T-cell (primary cell): ENCODE measurements at places on chromosomes 5 and 9.

GRCh38 chr9:27154908-27155307 is 45.9 kb downstream of the TEK start:
- DNase-seq, result no peak

DNA sequence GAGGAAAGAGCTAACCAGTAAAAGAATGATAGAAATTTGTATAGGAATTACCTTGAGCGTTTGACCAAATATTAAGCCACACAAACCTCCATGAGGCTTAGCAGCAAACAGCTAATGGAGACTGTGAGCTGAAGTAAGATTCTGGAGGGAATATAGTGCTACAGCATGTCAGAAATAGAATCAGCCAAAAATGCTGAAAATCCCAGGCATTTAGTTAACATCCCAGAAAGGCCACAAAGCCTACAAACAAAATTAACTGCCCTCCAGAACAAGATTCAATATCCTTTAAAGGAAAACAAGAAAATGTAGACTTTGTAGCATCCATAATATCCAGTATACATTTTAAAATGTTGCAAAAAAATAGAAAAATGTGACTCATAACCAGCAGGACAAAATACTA is 257.8 kb upstream of the TUSC1 start:
- no peak for DNase-seq

DNA sequence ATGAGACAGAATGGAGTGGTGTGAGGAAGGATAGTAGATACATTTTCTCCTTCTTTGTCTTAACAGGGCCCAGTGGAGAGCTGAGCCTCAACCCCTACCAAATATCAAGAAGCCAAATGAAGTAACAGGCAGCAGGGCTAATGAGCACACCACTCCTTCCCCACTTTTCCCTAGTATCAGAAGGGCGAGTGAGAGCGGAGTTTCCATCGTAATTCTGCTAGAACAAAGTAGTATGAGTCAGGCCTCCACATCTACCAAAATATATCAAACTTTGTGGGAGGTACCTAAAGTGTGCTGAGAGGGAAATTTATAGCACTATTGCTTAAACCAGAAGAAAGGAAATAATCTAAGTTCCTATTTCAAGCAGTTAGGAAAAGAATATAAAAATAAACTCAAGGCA is 769.0 kb upstream of the RGMB start:
- no peak for DNase-seq

DNA sequence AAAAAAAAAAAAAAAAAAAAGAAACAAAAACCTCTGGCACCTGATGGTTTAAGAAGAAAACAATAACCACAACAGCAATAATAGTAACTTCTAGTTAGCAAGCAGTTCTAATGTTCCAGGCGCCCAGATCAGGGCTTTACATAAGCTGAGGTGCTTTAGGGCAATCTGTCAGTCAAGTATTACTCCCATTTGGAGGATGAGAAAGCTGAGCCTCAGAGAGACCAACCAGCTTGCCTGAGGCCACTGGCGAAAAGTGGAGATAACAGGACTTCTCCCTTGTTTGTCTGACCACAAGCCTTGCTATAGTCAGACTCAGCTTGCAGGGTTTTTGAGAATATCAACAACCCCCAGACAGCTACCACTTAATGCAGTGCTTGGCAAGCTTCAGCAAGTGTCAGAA is 83.5 kb upstream of the BOD1 start:
- DNase-seq, result no peak

GRCh38 chr5:80216096-80216495 is 39.8 kb downstream of the SERINC5 start:
- DNase-seq, result no peak

- no peak for DNase-seq
These were observed 1.8 kb downstream of the RNF130 start for GRCh38 chr5:180069589-180070247.

DNA sequence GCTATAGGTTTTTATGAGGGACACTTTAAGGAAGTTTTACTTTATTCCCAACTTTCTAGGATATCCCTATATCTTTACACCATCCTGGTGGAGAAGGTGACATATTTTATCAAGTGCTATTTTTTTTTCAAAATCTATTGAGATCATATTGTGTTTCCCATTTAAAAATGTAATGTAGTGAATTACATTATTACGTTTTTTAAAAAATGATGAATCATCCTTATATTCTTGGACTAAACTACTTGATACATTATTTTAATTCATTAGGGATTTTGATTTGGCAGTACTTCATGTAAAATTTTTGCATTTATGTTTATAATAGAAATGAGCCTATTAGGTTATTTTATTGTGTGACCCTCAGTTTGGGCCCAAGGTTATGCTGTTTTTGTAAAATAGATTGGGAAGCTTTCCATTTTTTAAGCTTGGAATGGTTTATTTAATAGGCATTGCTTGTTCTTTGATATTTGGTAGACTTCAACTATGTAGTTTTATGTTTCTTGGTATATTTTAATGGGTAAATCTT is 4.1 kb downstream of the TMEM38B start:
- DNase-seq, result no peak
